Activated naive CD4-positive, alpha-beta T cell (primary cell): ENCODE measurements at places on chromosomes 16 and 17.

- DNase-seq: no peak
Observed at GRCh38 chr17:50638966-50639713, 4.5 kb downstream of the ABCC3 start.

DNA sequence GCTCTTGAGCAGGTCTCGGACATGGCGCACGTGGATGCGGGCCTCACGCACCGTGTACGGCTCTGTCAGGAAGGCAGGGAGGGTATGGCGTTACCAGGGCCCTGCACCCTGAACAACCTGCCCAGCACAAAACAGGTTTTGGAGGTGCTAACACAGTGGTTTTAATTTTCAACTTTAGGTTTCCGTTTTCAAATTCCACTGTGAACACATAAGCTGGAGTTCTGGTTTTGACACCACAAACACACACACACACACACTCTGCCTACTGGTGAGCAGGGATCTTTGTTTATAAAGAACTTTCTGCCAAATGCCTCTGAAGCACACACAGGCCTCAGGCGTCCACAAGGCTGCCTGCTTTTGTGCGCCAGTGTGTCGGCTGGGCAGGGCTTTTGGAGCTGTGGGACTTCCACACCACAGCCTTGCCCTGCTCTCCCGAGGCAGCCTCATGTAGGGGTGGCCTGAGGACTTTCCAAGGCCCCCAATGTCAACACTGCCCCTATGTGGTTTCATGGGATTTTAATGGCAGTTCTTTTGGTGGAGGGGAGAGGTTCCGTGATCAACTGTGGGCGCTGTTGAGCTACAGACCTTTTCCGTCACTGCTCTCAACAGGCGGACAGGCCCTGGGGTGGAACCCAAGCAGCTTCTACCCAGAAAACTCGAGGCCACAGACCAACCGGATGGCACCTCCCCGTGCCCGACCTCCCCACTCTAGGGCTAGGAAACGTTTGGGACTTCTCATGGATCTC, 9.4 kb downstream of the CLUH start:
- DNase-seq: no peak

- no peak for DNase-seq
Observed at GRCh38 chr17:61420052-61420451, 20.4 kb downstream of the TBX2 start.

DNA sequence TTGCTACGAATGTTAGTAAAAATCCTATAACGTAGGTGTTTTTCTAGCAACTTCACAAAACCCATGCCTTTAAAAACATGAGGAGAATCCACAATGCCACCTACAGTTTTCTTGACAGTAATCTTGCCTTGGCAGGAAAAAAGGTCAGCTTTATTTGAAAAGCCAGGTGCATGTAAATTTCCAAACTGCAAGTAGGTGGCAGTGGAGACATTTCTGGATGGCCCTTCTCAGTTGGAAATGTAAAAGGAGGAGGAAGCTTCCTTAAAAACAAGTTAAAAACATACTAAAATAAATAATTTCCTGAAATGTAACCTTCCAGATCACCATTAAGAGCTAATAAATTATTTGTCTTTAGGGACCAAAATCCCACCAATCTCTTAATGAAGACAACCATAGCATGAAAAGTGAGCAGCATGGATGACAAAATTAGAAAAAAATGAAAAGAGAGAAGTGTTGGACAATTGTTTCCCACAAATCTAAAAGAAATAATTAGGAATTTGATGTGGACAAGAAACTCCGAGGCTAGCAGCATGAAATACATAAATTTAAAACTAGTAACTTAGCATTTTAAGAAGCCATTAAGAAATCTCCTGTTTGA, 152.2 kb downstream of the SNX11 start:
- no peak for DNase-seq

- DNase-seq: no peak
Observed at GRCh38 chr17:31721291-31722025, 137.6 kb downstream of the COPRS start.

- DNase-seq: no peak
Observed at GRCh38 chr16:56233795-56234566, 42.7 kb downstream of the GNAO1 start.

DNA sequence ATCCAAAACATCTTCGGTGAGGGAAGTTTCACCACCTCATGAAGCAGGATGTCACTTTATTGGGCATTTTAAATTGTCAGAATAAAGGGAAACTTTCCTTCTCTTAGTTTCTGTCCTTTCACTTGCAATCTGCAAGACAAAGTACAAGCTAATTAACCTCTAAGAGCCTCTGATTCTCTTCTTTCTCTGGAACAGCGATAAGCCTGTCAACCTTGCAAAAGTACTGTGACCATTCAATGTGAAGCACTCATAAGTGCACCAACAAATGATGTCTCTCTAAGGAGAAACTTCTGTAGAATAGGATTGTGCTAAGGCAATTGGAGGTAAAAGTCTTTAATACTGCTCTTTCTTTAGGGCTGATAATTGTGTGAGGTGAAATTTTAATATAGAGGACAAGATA, 1622.3 kb downstream of the CDH8 start:
- no peak for DNase-seq
